ENCODE measurements at places on chromosomes 11 and 22.

DNA sequence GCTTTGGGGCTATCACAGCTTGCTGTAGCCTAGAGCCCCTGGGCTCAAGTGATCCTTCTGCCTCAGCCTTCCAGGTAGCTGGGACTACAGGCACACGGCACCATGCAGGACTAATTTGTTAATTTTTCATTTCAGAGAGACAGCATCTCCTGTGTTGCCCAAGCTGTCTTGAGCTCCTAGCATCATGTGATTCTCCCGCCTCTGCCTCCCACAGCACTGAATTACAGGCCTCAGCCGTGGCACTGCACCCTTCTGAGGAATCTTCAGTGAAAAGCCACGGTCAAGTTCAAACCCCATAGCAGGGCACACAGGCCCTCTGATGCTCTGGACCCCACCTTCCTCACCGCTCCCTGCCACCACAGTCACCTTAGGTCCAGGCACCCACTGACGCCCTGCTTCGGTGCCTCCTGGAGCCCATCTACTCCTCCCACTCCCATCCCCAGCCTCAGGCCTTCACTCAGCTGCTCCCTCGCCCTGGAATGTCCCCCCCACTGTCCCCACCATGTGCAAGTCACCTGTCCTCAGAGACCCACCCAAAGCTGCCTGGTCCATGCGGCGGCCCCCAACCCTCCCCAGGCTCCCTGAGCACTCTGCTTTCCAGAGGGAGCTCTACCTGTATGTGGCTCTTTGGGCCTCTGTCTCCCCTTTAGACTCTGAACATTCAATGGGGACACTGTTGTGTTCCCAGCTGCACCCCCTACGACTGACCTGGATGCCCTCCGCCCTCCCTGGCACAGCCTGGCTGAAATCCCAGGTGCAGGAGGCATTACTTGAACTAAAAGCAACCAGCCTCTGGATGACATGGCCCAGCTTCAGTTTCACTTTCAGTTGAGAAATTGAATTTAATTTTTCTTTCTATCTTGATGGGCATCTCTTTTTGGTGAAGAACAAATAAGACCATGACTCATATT lies 1.6 kb downstream of the APOL2 start:
- no peak for DNase-seq

GRCh38 chr11:80241766-80242165 lies 800.9 kb upstream of the TENM4 start:
- no peak for DNase-seq

GRCh38 chr11:130458410-130458729 lies 9.9 kb downstream of the ADAMTS15 start:
- DNase-seq, result no peak

DNA sequence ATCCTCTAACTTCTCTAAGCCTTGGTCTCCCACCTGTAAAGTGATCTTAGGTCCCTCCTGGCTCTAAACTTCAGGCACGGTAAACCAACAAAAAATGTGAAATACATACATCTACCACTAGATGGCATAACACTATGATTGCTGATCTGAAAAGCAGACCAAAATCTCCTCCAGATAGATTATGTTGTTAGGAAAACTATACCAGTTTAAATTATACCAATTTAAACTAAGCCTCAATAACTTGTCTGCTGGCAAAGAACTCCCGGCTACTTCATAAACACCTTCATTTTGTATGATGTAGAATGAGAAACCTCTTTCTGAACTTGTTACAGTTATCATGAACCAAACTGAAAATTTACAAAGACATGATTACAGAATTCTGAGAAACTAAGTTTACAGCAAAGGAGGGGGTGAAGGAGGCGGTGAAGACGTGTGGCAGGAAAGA lies 85.9 kb downstream of the SBF2 start:
- peak; percentile 4 for DNase-seq

DNA sequence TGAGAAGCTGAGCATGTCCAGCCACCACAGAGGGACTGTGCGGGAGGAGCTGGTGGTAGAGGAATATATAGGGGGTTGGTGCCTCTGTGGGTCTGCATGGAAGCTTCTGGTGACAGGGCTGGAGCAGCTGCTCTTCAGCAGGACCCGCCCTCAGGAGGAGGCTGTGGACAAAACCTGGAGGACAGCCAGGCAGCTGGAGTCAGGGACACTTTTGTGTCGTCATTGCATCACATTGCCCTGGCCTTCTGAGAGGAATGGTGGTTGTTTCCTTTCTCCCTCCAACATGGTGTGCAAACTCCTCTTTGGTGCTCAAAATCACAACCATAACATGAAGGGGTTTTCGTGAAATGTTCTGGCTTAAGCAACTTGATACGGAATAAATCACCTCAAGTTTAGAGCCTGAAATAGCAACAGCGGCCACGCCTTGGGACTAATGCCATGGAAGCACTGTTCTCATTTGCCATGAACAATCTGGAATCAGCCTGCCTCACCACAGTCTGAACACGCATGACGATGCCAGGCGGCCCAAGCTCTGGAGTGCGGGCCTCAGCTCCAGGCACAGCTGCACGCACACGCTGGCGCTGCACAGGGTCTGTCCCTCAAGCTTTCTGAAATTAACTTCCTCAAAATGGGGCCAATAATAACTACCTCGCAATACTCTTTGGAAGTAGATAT lies 17.1 kb upstream of the CSRP3 start:
- no peak for DNase-seq

DNA sequence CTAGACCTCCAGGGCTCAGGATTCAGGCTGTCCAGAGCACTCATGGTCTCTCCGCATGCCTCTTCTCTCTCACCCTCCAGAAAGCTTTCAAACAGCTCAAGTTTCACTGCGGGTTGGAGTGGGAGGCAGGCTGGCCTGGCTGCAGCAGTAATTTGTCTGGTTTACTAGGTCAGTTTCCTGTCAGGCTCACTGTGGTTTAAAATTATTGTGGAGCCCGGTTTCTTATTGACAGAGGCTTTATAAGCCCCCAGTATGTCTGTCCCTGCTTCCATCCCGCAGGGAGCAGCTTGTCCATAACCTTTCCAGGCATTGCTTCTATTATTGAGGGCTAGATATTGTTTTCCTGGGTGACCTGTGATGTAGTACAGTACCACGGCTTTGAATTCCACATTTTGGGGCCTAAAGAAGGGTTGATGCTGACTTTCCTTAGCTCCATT lies 235.3 kb upstream of the SORL1-AS1 start:
- no peak for DNase-seq

GRCh38 chr22:39839204-39839603 lies 54.4 kb downstream of the ENTHD1 start:
- peak; percentile 33 for DNase-seq

GRCh38 chr11:107172996-107173395 lies 154.7 kb upstream of the GUCY1A2 start:
- DNase-seq, result no peak

GRCh38 chr11:45428541-45429230 lies 142.5 kb upstream of the SYT13 start:
- DNase-seq, result no peak

- DNase-seq, result no peak
Measured at GRCh38 chr22:29670626-29671025, 49.2 kb upstream of the CABP7 start.

DNA sequence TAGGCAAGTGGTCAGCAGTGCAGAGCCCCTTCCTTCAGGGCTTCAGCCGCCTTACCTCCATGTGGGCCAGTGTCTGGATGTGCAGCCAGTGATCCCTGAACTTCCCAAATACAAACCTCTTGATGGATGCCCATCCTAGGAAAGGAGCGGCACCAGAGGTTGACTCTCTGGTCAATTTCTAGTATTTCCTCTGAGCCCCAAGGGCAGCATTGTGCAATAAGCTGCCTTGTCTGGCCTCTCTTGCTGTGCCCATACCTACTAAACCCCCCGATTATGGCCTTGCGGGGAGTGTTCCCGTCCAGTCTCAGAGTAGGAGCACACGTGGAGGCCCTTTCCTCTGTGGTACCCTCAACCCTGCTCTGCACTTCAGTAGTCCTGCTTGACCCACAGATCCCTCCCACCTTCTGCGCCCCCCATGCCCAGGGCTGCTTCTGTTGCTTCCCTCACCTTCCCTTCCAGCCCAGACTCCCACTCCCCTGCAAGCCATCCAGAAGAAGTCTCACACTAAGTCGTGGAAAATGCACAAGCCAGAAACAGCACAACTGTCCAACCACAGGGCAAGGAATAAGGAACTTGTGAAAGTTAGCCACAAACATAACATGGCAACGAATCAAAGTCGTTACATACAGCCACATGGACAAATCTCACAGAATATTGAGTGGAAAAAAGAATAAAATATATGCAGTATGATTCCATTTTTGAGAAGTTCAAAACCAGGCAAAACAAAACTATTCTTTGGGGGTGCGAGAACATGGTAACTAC lies 39.6 kb upstream of the HORMAD2 start:
- no peak for DNase-seq
